ENCODE measurements at places on chromosomes 3 and 15.
A peak's percentile ranks its signal among the peaks of the same experiment; 100 is the strongest.

DNA sequence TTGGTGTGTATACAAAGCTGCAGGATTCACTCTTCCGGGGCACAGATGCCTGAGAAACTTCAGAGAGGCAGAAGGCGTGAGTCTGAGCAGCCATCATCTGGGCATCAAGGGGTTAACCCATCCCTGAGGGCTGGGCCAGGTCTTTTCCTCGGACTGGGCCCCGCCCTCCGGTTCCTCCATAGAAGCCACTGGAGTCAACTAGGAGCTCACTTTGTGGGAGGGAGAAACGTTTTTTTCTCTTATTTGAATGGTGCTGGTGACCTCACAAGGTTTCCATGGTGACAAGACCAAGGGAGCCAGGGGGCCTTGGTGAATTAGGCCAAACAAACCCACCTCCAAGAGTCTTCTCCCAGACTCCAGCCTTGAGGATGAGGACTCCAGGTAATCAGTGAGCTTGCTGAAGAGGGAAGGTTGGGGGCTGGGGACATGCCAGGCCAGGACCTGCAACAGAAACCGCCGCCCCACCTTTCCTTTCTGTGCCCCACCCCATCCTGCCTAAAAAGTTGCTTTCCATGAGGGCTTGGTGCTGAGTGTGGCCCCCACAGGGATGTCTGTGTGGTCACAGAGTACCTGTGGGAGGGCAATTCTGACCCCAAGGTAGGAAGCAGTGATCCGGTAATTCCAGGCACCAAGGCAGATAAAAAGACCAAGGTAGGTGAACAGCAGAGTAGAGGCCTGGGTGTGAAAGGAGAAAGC is 14.8 kb upstream of the INSYN1 start:
- no peak for DNase-seq

DNA sequence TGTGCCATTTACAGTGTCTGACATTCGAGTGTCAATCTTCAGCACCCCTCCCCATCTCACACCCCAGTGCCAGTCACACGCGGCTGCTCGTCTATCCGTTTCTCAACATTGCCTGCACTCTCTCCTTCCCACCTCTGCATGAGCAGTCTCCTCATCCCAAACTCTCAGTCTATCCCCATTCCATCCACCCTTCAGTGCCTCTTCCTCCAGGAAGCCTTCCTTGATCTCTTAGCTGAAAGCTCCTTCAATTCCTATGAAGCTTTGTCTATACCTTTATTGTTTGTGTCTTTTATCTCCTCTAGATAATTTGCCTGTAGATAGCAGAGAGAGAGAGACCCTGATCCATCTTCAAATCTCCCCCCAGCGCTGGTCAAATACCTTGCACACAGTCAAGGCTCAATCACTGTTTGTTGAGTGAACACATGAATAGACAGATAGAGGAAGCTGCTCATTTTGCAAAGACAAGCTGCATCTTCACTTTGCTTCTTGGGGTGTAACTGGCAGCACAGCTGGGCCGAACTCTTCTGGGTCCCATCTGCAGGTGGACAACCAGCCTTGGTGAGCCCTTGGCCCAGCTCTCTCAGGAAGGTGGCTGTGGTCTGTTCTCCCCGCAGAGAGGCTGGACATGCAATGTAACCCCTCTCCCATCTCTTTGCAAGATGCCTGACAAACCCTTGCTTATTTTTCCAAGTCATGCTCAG is 52.8 kb downstream of the ITGA11 start:
- DNase-seq: no peak

GRCh38 chr15:34031987-34032760 is 6.8 kb downstream of the AVEN start:
- no peak for DNase-seq

GRCh38 chr3:23576379-23576959 is 229.3 kb upstream of the UBE2E1 start:
- DNase-seq: no peak

- DNase-seq: no peak
These were observed 194.3 kb upstream of the MANF start for GRCh38 chr3:51190827-51191226.

DNA sequence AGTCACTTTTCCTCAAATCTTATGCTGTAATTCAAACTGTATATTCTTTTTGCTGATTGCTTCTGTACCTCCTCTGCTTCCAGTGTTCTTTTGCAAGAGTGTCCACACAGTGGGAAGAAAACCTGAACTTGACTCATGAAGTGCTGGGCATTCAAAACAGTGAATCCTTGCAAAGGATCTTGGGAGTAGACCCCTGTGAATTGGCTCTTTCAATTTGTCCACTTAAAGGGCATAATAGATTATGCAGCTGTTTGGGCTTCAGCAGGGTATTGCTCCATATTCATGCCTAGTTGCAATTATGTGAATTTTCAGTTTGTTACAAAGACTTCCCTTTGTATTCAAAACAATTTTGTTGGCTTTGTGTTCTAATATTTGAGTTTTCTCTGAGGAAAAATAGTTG is 11.4 kb downstream of the ZFAND6 start:
- peak; percentile 46 for DNase-seq

DNA sequence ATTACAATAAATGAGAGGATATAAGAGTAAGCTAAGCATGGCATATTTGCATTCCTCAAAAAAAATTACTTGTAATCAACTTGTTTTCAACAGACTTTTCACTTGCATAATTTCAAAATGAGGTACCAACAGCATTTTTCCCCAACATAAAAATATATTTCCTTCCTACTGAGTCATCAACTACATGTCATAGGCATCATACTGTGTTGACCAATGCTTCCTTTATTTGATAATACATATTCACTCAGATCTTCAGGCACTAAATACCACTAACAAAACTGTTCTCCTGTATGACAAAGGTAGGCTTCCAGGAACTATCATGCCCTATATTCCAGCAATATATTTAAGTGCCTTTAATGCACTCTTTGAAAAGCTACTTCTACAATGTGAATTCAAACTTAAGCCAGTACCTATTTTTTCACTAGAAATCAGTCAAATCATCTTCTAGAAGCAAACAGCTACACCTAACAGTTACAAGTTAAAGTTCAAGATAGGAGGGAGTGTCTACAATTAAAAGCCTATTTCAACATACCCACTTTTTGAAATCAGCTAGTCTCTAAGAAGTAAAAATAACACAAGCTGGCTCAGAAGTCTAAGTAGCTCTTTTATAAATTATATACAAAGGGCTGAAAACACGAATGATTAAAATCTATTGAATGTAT is 11.3 kb downstream of the ADAM10 start:
- peak; percentile 38 for DNase-seq

DNA sequence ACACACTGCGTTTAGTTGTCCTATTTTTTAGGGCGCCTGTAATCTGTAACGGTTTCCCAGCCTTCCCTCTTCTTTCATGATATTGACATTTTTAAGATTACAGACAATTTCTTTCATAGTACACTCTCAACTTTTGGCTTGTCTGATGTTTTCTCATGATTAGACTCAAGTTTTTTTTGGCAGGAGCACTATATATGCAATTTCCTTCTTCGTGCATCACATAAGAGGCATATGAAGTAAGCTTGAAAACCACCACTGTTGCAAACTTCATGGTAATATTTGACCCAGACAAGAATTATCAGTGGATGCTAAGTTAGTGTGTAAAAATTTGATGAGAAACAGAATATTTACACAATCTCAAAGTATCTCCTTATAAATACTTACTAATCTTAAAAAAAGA is 119.2 kb upstream of the CMC1 start:
- no peak for DNase-seq

DNA sequence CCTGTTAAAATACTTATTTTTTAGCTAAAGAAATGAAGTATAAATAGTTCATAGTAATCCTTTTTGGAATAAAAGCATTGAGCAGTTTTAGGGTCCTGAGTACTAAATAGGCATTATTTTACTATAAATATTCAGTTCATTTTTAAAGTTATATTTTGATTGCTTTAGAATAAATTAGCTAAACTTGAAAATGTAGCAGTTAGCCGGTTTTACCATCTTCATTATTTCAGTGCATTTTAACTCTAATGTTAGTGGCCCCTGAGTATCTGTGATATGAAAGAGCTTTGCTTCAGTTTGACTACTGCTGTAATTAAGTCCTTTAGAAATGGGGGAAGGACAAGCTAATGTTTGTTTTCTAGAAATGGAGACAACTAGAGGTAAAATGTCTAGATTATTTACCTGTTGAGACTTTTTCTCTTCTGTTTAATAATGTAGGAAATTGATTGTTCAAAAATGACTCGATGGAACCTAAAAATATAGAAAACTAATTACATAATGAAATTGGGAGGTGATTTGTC is 3.6 kb downstream of the SMC4 start:
- DNase-seq: no peak

GRCh38 chr15:81107889-81108288 is 26.2 kb upstream of the CFAP161 start:
- DNase-seq: peak; percentile 18

DNA sequence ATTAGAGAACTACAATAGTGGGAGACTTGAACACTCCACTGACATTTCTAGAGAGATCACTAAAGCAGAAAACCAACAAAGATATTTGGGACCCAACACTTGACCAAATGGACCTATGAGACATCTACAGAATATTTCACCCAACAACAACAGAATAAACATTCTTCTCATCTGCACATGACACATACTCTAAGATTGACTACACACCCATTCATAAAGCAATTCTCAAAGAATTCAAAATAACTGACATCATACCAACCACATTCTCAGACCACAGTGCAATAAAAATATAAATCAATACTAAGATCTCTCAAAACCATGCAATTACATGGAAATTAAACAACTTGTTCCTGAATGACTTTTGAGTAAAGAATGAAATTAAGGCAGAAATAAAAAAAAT is 473.7 kb downstream of the LPP start:
- DNase-seq: no peak

- DNase-seq: no peak
These were observed 364.7 kb downstream of the FHIT start for GRCh38 chr3:60886518-60886917.

DNA sequence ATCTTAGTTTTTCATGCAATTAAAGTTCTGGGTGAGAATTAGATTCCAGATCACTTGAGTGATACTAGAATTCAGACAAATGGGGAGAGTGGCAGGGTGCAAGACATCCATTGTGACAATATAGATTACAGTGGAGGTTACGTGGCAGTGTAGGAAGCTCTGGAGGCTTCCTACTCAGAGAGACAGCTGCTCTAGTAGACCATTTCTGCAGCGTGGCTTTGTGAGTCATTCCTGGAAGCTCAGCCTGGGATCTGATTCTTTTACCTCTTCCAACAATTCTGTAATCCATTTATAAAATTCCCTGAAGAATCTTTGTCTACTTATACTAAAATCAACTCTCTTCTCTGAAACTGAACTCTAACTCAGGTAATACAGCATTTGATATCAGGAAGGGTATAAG is 90.4 kb upstream of the ASB14 start:
- no peak for DNase-seq

DNA sequence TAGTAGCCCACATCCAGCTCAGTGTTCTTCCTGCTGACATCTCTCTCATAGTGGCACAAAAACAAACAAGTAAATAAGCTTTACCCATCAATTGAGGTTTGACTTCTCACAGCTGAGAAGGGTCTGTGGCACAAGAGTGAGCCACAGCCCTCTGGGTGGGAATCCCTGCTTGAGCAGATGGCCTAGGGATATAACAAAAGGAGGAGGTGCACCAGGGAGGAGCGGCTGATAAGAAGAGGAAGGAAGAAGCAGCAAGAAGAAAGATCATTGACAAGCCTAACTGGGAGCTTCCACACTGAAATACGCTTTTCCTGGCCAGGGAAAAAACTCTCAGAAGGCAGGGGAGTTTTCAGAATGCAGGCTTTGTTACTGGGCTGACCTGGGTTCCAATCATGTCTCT is 279.8 kb downstream of the UACA start:
- DNase-seq: no peak

DNA sequence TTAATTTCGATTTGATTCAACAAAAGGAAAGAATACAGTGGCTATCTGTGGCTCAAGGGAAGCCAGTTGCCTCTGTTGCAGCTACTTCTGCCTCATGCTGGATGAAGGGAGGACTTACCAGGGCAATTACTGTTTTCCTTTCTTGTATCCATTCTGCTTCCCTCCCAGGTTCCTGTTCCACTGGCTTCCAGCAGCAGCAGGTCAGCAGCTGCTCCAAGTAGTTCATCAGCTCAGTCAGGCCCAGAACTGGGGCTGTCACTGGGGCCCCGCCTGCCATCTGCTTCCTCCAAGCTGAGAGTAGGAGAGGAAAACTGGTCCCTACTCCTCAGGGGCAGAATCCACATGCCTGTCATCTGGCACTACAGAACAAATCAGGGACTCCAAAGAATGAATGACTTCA is 48.6 kb upstream of the ULK4 start:
- no peak for DNase-seq

- no peak for DNase-seq
These were observed 251.9 kb upstream of the TMC3 start for GRCh38 chr15:81625896-81626295.

DNA sequence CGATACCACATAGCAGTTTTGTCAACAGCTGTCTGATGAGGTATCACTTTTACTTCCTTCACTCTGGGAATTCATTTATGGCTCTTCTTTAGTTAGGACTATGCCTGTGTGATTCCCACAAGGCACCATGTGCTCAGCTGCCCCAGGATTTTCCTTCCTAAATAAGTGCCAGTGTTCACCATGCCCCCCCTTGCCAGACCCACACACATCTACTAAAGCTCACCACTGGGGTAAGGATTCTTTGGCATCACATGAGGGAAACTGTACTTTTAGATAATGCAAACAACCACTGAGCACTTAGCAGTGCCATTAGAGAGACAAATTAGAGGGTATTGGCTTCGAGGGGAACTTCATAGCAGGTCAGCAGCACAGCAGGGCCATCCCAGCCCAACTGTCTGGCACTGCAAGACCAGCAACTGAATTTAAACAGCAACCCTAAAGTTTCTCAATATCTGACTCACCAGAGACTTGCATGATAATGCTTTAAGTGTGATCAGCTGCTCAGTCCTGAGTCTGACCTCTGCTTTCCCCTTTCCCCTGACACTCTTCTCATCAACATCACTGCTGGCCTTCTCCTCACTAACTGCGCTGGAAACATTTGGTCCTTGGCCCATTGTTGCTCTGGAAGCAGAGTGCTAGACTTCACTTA is 114.3 kb downstream of the STAC start:
- peak; percentile 52 for DNase-seq

DNA sequence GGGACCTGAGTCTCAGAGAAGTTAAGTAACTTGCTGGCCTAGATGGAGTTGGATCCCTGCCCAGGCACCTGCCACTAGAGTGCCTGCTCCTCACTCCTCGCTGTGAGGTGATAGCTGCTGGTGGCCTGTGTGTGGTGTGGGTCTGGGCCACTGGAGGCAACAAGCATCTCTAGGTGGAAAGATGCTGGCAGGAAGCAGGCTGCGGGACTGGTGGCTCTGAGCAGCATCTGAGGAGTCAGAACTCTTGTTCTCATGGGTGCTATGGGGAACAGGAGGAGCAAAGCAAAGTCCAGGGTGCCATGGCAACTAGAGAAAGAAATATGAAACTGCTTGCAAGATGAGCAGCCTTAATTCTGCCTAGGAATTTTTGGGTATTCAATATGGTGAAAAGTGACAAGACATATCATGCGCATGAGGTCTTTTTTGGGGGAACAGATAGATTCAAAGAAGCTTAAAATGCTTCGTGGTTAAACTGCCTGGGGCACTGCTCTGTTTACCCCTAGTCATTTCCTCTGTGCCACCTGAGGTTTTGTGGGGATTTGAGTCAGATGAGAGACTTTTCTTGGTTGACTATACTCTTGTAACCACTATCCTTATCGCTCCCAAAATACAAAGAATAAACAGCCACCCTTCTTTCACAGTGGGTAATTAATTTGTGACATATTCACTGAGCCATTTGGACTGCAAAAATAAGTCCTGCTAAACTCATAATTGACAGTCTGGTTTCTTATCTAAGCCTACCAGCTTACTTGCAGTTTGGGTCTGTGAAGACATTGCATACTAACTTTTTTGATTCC is 50.3 kb downstream of the MED12L start:
- DNase-seq: peak; percentile 96

- DNase-seq: no peak
These were observed 195.1 kb upstream of the NR2F2 start for GRCh38 chr15:96135166-96136093.
